Fibroblast of the conjunctiva (primary cell): ENCODE measurements at places on chromosomes 2 and 18.

GRCh38 chr2:17296686-17297085 lies 221.6 kb downstream of the RAD51AP2 start:
- no peak for DNase-seq

DNA sequence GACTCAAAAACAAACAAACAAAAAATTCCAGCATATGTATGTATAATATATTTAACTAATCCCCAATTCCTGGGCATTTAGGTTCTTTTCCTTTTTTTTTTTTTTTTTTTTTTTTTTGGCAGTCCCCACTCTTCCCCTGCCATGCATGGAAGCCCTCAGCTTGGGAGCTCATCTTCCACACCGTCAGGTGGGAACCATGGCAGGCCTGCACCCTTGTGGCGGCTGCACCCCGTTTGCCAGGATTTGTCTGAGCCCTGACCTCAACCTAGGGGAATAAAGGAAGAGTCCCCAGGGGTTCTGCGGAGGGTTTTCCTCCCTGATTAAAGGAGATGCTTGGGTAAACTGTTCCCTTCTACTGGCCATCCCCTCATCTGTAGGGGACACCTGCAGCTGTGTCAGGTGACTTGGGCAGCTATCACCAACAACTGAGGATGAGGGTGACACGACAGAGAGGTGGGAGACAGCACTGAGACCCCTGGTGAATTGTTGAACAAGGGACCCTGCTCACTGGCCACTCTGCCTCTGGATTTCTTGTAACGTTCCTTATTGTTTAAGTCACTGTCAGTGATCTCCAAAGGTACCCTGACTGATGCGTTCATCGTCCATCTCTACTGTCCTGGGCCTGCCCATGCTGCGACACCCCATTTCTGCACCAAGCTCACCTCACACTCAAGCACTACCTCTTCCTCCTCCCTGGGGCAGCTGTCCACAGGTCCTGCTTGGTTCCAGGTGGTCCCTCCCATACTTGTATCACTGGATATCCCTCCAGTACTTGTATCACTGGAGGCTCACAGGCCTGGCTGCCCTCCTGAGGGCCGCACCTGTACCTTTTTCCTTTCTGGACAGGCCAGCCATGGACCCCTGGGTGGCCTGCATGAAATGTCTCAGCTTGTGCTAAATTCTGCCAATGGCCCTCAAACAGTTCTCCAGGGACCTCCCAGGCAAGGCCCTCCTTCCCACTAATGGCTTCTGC lies 14.5 kb downstream of the TMEM185B start:
- DNase-seq: no peak

DNA sequence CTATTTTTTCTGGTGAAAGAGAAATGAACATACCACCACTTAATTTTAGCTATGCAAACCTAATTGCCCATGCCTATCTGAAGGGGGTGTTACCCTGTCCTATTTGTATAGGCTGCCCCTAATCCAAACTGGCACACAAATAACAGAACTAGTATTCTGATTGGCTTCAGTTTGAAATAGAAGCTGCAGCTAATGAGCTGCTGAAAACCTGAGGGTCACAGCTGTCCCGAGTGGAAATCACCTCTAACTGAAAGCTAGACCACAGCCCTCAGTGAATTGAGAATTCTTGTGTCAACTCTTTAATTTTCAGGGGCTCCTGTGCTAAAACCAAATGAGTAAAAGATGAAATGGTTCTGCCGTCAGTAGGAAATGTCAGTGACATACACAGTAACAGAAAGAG lies 28.7 kb downstream of the CCDC141 start:
- no peak for DNase-seq

DNA sequence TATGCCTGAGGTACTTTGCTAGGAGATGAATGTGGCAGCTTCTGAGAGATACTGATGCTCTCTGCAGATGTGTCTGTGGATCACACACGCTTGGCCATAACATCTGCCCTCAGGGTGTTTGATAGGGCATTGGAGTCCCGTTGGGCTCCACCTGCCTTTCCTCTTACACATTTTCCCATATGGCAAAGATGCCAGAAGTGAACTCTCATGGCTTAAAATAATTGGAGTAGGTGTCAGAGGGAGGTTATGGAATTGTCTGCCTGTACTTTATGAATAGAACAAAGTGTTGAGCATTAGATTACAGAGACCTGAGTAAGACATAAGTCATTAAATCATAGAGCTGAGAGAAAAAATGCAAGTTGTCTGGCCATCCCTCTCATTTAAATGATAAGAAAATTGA lies 75.3 kb upstream of the PNPT1 start:
- DNase-seq: no peak

GRCh38 chr2:179440642-179441251 lies 176.1 kb upstream of the SESTD1 start:
- DNase-seq: peak; percentile 39

- DNase-seq: no peak
These were observed 84.4 kb upstream of the LYPD1 start for GRCh38 chr2:132754392-132754791.
